ENCODE measurements at places on chromosomes 2 and 18.

DNA sequence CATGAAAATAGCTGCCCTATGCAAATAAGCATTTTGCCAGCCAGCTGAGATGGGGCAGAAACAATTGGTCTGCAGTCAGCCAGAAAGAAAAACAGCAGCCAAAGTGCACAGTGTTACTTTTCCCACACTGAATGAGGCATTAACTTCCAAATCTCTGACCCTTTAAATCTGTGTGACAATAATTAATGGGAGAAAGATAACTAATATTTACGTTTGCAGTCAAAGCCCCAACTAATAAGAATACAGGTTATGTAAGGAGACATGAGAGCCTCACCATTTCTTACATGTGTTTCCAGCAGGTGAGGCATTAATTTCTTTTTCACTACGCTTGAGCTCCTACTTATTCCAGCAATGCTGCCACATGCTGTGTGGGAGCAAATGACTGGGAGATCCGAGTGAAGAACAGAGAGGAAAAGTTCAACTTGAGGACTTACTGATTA, 339.0 kb downstream of the SATB2 start:
- H3K27ac ChIP-seq: no peak overlapping the region
- no peaks in the 10 kb centered on the region for H3K27me3 ChIP-seq
- DNase-seq: peak; percentile 51
- no peak overlapping the region for H3K4me3 ChIP-seq
- H3K36me3 ChIP-seq: no peaks in the 10 kb centered on the region

DNA sequence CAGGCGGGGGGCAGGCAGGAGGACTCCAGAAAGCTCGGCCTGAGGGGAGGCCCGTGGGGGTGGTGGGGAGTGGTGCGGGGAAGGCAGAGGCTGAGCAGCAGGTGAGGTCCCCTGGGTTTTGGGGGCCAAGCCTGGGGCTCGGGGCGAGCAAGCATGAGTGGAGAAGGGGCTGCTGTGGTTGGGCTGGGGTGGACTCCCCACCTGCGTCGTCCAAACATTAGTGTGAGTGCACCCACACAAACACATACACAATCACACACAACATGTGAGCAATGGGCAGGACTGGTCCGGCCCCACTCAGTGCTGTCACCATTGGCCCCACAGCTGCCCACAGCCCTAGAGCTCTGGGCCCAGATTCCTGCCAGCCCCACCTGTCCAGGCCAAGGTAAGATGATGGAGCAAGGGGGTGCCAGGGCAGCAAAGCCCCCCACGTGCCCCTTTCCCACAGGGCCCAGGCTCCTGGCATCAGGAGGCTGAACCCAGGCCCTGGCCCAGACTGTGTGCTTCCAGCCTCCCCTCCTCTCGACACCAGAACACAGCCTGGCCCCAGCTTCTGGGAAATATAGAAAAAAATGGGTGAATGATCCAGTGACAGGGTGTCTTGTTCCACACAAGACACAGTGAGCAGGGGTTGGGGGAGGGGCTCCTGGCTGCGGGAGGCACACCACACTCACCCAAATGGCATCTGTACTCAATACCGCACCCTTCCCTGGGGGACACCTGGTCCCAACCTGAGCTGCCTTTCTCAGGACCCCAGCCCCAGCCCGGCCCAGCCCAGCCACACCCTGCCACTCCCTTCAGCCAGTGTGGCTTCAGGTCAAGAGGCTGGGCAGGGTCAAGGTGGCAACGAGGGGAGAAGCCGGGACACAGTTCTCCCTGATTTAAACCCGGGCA, 463 bp upstream of the ALPP start:
- no peak overlapping the region for H3K27ac ChIP-seq
- no peaks in the 10 kb centered on the region for H3K4me1 ChIP-seq
- H3K4me3 ChIP-seq: no peak overlapping the region
- DNase-seq: no peak

DNA sequence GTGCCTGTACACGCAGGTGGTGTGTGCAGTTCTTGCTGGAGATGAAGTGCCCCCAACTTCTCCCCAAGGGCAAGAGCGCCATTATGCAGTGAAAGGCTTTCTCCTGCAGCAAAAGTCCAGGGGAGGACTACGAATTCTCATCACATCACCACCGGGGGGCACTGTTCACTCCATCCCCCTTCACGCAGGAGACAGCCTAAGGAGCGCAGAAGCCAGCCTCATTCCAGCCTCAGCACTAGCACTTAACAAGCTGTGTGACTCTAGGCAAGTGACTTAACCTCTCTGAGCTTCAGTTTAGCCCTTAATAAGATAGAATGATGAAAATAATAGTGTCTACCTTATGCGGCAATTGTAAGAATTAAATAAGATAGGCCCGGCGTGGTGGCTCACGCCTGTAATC, 32.3 kb downstream of the DNMT3A start:
- H3K27me3 ChIP-seq: no peaks in the 10 kb centered on the region
- no peak overlapping the region for H3K4me3 ChIP-seq
- H3K27ac ChIP-seq: no peak overlapping the region
- DNase-seq: peak; percentile 91
- no peaks in the 10 kb centered on the region for H3K36me3 ChIP-seq

DNA sequence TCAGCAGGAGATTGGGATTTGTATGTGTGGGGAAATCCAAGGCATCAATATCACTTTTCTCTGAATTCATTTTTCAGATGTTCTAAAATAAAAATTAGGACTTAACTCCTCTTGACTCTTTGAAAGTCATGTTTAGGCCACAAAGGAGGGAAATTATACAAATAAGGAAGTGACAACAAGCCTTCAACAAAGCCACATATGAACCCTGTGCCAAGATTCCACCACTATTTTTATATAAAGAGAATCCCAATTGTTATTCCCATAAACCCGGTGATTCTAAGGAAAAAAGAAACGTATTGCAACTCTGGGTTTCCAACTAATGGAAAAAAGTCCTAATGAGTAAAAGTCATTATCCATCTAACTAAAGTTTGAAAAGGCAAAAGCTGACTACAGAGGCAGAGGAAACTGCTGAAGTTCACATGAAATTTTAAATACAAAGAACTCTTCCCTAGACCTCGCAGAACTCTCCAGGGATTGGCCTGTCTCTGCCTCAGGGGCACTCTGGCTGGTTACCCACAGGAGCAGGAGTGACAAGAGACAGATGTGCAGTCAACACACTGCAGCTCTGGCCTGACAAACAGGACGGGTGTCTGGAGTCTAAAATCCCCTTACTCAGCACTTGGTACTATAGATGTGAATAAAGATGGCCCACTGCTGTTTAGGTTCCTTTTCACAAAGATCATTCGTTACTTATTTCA, 11.5 kb downstream of the NPC1 start:
- H3K27me3 ChIP-seq: no peaks in the 10 kb centered on the region
- H3K4me1 ChIP-seq: no peaks in the 10 kb centered on the region
- no peak for DNase-seq

DNA sequence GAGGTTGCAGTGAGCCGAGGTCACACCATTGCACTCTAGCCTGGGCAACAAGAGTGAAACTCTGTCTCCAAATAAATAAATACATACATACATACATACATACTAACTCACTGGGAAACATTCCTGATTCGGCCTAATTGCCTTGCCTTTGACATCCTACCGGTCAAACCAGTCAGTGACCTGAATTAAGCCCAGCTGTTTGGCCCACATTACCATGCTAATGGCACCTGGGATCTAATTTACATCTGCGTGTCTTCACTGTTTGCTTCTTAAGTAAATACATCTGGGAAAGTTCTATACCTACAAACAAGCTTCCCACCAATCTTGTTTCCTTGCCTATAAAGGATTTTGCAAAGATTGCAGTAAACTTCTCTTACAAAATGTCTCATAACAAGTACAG, 230.2 kb upstream of the ZC3H15 start:
- no peak overlapping the region for H3K27ac ChIP-seq
- DNase-seq: peak; percentile 82
- no peaks in the 10 kb centered on the region for H3K27me3 ChIP-seq
- H3K4me3 ChIP-seq: no peak overlapping the region
- H3K4me1 ChIP-seq: no peaks in the 10 kb centered on the region
- no peaks in the 10 kb centered on the region for H3K36me3 ChIP-seq

DNA sequence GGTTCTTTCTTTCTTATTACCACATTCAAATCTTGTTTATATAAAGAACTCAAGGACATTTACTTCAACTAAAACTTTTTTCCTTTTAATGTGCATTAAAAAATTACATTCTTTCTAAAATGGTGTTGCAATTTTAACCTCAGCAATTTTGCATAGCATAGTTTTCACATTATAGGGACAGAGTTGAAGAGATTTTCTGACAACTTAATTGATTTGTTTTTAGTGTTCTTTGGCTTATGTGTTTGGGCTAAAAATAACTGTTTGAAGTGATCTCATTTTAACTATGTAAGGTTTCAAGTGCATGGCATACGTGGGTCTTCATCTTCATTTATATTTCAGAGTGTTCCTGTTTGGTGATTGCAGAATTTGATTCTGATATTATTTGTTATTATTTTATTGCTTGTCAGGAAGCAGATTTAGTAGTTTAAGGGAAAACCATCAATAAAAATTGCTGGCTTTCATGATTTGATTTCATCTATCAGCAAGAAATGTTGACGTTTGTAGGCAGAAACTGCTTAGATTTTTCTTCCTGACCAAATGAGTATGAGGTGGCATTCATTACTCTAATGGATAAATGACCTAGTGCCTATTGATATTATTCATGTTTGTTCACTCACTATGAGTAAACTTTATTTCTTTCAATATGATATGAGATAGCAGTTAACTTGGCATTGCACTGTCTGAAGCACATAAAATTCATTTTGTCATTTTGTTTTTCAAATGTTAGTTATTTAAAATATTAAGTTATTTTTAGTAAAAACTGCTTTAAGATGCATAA, 398.4 kb downstream of the NUP35 start:
- H3K27me3 ChIP-seq: no peaks in the 10 kb centered on the region
- no peaks in the 10 kb centered on the region for H3K4me1 ChIP-seq
- no peak for DNase-seq
- no peaks in the 10 kb centered on the region for H3K36me3 ChIP-seq
- H3K4me3 ChIP-seq: no peak overlapping the region

DNA sequence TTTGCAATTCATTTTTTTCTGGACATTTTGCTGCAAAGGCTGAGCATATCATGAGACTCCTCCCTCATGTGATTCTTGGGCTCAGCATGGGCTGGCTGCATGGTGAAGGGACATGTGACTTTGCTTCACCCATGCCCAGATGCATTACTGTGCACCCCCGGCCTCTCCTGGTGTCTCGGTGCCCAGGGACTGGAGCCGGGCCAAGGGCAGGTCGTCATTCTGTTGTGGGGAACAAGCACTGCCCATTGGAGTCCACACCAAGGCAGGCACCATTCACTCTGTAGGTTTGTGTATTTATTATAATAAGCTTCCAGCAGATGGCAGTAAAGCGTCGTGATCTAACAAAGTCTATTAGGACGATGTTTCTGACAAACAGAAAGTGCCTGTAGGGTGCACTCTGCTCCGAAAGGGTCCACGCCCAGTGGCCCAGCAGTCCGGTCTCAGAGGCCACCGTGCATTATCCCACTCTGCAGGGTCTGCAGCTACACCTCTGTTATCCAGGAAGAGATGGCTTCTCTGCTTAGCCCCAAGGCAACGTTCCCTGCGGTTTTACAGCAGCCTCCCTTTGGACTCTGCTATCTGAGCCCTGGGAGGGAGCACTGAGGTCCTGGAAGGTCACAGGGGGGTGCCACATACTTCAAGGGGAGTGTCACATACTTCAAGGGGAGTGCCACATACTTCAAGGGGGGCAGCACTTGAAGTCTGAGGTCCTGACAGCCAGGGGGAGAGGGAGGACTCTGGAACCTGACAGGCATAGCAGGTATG, 219.6 kb downstream of the TSN start:
- no peaks in the 10 kb centered on the region for H3K36me3 ChIP-seq
- H3K4me3 ChIP-seq: no peak overlapping the region
- no peaks in the 10 kb centered on the region for H3K27me3 ChIP-seq
- no peak overlapping the region for H3K27ac ChIP-seq
- H3K4me1 ChIP-seq: no peaks in the 10 kb centered on the region

DNA sequence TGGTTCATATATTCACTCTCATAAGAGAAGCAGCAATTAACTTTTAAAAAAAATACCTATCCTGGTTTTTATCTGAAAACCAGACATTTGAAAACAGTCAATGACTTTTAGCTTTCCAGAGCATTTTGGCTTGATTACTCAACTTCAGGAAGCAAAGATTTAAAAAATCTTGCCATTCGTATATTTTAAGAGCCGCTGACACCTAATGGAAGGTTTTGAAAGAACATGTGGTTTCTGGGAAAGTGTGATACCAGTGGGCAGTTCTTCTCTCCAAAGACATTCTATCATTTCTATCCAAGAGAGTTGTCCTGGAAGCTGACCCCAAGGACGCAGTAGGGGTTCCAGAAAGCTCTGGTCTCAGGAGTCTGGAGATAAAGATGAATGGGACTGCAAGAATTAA, 234.7 kb downstream of the TTC32 start:
- no peak for DNase-seq
- no peaks in the 10 kb centered on the region for H3K4me1 ChIP-seq
- no peak overlapping the region for H3K4me3 ChIP-seq
- H3K36me3 ChIP-seq: no peaks in the 10 kb centered on the region
- no peak overlapping the region for H3K27ac ChIP-seq
- H3K27me3 ChIP-seq: no peaks in the 10 kb centered on the region

DNA sequence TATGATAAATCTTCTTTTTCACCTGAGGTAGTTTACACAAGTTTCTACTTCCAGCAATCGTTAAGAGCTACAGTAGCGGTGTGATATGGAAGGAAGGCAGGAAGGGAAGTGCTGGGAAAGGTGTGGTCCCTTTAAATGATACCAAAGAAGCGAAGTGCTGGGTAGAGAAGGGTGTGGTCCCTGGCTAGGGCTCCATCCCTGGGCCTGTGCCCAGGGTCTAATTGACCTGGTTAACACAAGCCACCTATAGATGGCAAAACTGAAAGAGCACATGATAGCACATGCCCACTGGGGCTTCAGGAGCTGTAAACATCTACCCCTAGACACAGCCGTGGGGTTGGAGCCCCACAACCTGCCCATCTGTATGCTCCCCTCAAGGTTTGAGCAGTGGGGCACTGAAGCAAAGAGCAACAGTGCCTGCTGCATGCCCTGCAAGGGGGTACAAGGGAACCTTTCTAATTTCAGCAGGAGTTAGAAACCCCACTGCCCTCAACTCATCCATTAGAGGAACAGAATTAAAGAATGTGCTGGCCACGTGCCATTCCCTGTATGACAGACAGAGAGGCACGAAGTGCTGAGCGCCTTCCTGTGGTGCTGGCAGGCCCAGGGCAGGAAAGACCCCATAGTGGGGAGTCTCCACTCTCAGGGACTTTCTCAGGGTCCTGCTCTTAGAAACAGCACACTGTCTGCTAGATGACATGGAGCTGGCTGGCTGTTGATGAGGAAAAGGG, 153.1 kb upstream of the LMAN1 start:
- H3K36me3 ChIP-seq: no peaks in the 10 kb centered on the region
- DNase-seq: no peak
- H3K4me3 ChIP-seq: no peak overlapping the region
- H3K27me3 ChIP-seq: peaks cover 55% of the 10 kb centered on the region
- H3K4me1 ChIP-seq: peaks cover 4% of the 10 kb centered on the region

DNA sequence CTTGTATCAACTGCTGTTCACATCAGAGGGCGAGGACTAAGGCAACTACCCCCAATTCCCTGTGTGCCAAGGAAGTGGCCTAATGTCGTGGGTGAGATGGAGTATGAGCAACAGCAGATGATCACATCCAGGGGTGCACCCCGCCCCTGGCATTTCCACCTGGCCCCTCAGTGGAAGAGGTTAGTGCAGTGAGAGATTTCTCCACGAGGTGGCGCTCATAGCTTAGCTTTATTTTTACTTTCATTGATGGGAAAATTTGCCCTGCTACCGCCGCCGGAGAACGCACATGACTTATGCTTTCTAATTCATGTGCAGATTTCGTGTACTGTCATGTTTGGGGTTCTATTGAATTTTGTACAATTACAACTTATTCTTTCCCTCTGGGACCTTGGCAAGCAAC, 470.6 kb upstream of the MEX3C start:
- no peaks in the 10 kb centered on the region for H3K36me3 ChIP-seq
- H3K4me3 ChIP-seq: no peak overlapping the region
- no peaks in the 10 kb centered on the region for H3K4me1 ChIP-seq
- no peaks in the 10 kb centered on the region for H3K27me3 ChIP-seq
- peak; percentile 92 for DNase-seq
- no peak overlapping the region for H3K27ac ChIP-seq
